Fibroblast of the aortic adventitia (primary cell): ENCODE measurements at places on chromosomes 5 and 9.
A peak's percentile ranks its signal among the peaks of the same experiment; 100 is the strongest.

GRCh38 chr9:126652140-126652582 lies 38.4 kb downstream of the LMX1B start:
- no peak for DNase-seq

- DNase-seq = peak; percentile 41
Observed at GRCh38 chr5:83256091-83256780, 178.9 kb downstream of the XRCC4 start.

- no peak for DNase-seq
Observed at GRCh38 chr9:74861773-74862474, 25.8 kb downstream of the TRPM6 start.

DNA sequence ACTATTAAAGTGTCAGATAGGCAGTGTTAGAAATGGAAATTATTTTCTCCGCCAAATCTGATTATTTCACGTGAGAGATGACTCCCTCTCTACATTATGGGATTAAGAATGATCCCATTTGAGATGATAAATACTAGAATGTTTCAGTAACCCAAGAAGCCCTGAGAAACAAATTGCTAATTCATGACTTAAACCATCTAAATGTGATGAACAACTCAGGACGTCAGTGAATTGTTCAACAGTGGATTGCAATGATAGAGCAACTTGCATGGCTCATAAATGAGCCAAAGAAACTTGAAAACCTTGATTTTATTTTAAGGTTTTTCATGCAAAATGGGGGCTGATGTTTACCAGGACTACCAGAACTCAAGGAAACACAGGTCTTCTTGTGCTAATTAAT lies 350.5 kb upstream of the WWC1 start:
- no peak for DNase-seq

- no peak for DNase-seq
Observed at GRCh38 chr9:27530915-27531755, 1.5 kb upstream of the MOB3B start.

DNA sequence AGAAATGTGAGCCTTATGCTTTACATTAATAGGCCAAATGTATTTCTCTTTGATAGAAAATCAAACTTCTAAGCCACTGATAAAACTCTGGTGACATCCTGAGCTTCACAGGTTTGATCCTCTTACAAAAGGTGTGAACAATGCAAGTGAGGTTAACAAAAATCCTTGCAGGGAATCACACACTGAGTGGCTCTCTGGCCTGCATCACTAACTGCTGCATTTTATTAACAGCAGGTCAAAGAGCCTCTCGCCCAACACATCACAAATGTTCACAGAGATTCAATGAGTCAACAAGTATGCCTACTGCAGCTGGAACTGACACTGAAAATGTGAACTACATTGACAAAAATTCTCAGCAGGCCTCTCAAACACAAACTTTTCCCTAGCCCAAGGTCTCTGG lies 122.3 kb downstream of the SEMA5A start:
- peak; percentile 27 for DNase-seq

GRCh38 chr5:114981111-114981510 lies 188.6 kb downstream of the TRIM36 start:
- no peak for DNase-seq

DNA sequence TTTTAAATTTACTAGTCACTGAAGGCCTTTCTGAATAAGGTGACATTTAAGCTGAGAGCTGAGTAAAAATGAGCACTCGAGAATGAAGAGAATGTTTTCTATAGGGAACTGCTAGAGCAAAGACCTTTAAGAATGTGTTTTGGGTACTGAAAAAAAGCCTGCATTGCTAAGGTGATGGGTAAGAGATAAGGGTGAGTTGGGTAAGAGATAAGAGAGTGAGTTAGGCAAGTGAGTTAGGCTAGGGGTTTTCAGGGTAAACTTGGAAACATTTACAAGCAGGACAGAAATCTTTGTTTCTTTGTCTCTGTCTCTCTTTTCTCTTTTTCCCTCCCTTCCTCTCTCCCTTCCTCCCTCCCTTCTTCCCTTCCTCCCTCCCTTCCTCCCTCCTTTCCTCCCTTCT lies 5.6 kb downstream of the RAD23B start:
- DNase-seq = peak; percentile 45

DNA sequence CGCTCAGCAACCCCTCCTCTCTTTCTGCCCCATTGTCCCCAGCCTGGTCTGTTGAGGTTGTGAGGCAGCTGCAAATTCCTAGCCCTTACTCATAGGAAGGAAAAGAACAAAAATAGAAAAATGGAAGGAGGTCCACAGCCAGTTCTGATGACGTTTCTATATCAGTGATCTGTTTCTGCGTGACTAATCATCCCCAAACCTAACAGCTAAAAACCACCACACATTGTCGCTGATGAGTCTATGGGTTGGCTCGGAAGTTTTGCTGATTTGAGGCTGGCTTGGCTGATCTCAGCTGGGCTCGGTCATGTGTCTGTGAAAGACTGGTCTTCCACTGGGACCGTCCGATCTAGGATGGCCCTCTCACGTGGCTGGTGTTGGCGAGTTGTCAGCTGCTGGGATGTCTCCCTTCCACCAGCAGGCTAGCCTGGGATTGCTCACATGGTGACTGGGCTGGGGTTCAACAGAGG lies 200.6 kb upstream of the ZNF618 start:
- DNase-seq = peak; percentile 99
